Muscle of leg (tissue), 16 donors: ENCODE measurements at places on chromosomes 1 and 21. TPM values are rescaled to one million over a fixed set of nuclear protein-coding genes. Genes with fewer than 3 reads are reported as not detected.

Gene TAF13
- 42.5 TPM for polyA plus RNA-seq

GRCh38 chr1:87615901-87616300 lies 287.2 kb downstream of the LMO4 start:
- peak; percentile 79 for DNase-seq

Gene TMPRSS3
- polyA plus RNA-seq: not detected

DNA sequence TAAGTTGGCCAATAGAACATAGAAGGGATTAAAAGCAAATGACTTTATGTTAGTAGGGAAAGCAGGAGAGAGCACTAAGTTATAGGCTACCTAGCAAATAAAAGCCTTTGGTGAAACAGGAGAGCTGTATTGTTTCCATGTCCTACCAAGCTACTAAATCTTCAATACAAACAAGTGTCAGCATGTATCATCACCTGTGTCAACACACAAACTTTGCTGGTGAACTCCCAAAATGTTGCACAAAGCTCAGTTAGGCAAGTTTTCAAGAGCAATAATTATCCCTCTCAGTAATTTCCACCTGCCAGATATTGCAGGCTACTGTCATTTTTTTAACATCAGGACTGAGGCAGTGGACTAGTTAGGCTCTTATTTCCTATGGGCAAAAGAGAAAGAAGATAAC lies 77.7 kb upstream of the ADAM30 start:
- no peak for DNase-seq

Gene C1orf185
- not detected for polyA plus RNA-seq

DNA sequence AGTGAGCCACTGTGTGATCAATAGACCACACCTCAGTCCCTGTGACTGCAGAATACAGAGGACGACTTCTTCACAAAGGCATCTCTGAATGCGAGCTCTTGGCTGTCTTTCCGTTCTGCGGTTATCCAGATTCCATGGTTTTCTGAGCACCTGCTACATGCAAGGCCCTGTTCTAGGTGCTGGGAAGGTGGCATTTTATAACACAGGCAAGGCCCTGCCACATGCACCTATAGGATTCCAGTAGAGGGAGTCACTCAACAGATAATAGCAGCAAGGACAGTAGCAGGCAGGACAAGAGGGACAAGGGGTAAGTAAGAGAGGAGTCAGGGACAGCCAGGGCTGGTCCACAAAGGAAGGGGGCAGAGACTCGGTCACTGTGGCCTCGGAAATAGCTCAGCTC lies 9.0 kb downstream of the URB1 start:
- DNase-seq: no peak

GRCh38 chr1:242128951-242129502 lies 130.1 kb upstream of the MAP1LC3C start:
- DNase-seq: peak; percentile 20

- no peak for DNase-seq
Observed at GRCh38 chr1:65172936-65173690, 25.1 kb downstream of the AK4 start.

- no peak for DNase-seq
Observed at GRCh38 chr1:41435570-41436178, 48.8 kb downstream of the EDN2 start.

DNA sequence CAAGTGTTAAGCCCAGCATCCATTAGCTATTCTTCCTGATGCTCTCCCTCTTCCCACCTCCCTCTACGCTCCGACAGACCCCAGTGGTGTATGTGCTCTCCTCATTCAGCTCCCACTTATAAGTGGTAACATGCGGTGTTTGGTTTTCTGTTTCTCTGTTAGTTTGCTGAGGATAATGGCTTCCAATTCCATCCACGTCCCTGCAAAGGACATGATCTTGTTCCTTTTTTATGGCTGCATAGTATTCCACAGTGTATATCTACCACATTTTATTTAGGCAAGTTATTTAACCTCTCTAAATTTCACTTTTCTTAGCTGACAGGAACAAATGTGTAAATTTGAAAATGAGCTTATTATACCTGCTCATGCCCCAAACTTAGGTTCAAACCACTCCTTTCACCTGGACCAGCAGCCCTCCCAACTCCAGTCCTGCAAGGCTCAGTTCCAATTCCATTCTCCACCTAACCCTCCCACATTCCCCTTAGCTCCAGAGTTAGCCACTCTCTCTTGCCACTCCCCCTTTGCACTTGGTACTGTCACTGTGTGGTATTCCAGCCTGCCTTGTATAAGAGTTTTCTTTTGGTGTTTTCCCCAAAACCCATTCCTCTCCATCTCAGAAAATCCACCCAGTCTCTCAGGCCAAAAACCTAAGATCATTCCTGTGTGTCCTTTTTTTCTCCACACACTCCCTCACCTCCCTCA lies 1.7 kb upstream of the PEF1 start:
- no peak for DNase-seq

DNA sequence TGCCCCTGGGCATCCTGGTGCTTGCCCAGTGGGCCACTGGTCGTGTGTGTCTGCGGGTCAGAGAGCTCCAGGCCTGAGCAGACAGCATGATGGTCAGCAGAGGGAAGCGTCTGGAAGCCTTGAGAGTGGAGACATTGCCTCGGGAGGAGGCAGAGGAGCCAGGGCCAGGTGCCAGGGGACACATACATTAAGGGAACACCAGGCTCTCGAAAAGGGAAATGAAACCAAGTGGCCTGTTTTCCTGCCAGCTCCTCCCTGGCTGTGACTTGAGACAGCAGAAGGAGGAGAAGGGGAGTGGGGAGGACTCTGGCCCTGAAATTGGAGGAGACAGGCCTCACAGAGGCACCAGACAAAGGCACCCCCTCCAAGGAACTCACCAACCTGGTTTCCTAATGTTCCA lies 62.4 kb upstream of the LRP8 start:
- DNase-seq: peak; percentile 71

DNA sequence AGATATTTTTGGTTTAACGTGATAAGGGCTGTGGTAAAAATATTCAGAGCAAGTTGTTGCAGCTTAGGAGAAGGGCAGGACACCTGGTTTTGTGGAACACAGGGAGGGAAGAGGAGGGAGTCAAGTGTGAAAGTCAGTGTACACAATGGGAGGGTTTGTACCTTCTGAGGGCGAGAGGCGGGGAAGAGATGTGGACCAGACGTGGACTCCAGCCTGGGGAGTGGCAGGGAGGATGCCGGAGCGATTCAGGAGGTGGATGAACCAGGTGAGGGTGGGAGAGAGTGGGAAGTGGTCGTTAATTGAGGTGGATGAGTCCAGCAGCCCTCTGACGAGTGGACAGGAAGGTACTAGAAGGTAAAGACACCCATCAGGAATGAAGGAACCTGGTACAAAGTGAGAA lies 52.2 kb upstream of the IRF2BP2 start:
- DNase-seq: no peak

GRCh38 chr1:27395441-27396195 lies 3.2 kb downstream of the GPR3 start:
- DNase-seq: peak; percentile 82

DNA sequence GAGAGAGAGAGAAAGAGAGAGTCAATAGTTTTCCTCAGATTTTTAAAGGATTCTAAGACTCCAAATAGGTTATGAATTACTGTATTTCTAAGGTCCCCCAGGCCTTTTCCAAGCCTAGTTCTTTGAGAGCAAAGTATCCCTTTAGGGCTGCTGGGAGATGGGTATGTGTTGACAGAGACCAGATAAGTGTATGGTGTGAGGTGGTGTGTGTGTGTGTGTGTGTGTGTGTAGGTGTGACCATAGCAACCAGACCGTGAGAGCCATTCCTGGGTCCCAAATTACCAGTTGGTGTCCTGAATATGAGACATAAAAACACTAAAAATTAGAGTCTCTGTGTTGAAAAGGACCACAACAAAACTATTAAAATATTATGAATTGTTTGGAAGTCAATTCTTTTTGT lies 41.7 kb upstream of the DNAJC6 start:
- no peak for DNase-seq

- no peak for DNase-seq
Observed at GRCh38 chr21:39430016-39430415, 15.6 kb downstream of the LCA5L start.

DNA sequence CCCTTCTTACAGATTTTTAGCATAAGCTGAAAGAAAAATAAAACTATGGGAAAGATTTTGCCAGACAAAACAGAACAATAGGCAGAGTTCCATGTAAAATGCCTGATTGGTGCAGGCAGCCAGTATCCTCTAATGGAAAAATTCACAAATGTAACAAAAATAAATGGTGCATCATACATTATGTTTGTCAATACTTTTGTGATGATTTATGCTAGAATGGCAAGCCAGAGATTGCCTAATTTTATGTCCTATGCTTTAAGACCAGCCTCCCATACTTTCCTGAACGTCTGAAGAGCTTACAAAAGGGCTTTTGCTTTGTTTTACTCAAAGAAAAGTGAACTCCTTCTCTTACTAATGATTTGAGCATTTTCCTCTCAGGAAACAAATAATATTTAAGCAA lies 81.5 kb upstream of the KCNJ15 start:
- DNase-seq: peak; percentile 74

DNA sequence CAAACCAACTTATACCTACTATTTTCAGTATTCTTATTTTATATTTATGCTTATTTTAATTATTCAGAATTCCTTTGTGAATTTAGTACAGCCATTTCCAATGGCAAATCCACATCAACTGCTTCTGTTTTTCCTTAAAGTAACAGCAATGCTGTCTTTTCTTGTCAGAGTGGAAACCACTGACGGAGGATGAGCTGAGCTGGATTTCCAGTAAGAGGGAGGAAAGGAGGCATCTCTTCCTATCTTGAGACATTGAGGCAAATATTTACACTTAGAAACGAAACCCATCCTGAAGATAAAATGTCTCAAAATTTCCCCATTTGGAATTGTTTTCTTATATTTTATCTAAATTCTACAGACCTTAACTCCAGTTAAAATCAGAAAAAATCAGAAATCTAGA lies 66.1 kb upstream of the SLC44A3 start:
- DNase-seq: no peak

DNA sequence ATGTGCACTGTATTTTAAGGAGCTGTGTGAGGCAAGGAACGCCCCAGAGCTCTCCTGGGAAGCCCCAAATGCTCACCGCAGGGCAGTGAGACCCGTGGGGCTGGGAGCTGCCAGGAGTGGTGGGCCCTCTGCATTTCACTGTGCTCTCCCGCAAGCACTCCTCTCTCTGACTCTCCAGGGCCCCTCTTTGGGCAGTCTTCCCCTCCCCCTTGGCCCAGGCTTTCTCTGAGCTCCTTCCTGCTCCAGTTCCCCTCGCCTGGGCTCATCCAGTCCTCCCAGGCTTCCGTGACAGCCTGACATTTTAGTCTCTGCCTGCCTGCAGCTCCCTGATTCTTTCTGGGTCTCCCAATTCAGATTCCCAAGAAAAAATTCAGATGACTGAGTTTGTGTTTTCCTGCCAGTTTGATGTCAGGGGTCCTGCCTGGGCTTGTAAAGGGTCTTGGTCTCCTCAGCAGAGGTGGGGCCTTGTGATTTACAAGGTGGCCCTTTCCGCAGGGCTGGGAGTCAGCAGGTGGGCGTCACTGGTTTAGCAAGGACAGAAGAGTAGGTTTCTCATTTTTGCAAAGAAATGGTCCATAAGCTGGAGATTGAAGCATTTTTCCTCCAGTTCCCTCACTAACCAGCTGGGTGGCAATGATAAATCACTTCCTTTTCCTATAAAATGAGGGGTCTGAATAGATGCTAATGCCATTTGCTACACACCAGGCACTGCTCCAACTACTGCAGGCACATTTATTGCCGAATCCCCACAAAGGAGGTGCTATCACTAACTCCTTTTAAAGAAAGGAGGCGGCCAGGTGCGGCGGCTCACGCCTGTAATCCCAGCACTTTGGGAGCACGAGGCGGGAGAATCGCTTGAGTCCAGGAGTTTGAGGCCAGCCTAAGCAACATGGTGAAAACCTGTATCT lies 1.9 kb upstream of the CA6 start:
- DNase-seq: peak; percentile 31

Gene RHBG
- polyA plus RNA-seq: not detected

- peak; percentile 33 for DNase-seq
Observed at GRCh38 chr1:207579436-207579799, 65.5 kb upstream of the CR1L start.

- peak; percentile 74 for DNase-seq
Observed at GRCh38 chr1:89842567-89843272, 21.9 kb downstream of the LRRC8D start.

- no peak for DNase-seq
Observed at GRCh38 chr1:41950820-41951219, 32.1 kb upstream of the HIVEP3 start.

GRCh38 chr1:115262886-115263285 lies 75.2 kb downstream of the NGF start:
- no peak for DNase-seq

Gene BTG2
- 100.0 TPM for polyA plus RNA-seq

DNA sequence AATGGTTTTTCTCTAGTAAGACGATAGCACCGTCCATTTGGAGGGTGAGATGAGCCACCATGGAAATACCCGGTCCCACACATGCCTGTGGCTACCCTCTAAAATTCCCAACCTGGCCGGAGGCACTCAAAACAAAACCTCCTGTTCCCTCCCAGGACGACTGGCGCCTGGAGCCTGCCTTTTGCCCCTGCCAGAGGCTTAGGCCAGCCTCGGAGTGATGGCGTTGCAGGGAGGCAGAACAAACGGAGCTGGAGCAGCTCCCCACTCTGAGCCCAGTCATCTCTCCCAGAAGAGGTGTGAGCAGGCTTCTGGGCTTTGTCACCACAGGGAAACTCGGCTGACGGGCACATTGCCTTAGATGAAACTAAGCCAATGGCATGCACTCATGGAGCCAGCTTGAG lies 213.7 kb upstream of the HOOK1 start:
- no peak for DNase-seq

GRCh38 chr1:224124220-224124619 lies 10.3 kb downstream of the FBXO28 start:
- DNase-seq: no peak

- peak; percentile 23 for DNase-seq
Observed at GRCh38 chr1:113138778-113139177, 65.8 kb downstream of the LRIG2 start.

DNA sequence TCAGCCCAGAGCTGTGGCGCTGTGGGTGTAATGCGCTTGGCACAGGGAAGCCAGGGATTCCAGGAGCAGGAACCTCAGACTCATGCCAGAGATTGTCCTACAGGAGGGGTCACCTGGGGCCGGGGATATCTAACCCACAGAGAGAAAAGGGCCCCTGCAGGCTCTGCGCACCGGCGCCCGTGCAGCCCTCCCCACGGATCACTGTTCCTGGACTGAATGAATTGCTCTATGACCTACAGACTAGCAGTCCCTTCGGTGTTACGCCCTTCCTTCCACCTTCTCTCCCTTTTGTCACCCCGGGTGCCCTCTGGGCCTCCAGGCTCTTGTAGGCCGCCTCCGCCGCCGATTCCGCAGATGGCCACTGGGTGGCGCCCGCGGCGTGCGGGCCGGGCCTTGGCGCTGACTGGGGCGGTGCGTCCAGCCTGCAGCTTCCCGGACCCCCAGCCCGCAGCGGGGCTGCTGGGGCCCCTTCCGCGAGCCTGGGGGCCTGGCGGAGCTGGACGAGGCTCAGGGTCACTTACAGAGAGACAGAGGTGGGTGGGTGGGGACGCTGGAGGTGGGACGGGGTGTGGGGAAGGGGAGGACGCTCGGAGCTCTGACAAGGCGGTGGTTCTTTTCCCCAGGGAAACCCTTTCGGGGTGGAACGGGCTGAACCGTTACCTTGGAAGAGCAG lies 101.3 kb downstream of the IER5 start:
- DNase-seq: peak; percentile 61

Gene ETV3L
- polyA plus RNA-seq: not detected

- DNase-seq: no peak
Observed at GRCh38 chr21:41521489-41522027, 13.6 kb upstream of the TMPRSS2 start.
